ENCODE measurements at places on chromosomes 5 and 9.

- DNase-seq = no peak
These were observed 133.4 kb downstream of the PAM start for GRCh38 chr5:102888483-102888882.

DNA sequence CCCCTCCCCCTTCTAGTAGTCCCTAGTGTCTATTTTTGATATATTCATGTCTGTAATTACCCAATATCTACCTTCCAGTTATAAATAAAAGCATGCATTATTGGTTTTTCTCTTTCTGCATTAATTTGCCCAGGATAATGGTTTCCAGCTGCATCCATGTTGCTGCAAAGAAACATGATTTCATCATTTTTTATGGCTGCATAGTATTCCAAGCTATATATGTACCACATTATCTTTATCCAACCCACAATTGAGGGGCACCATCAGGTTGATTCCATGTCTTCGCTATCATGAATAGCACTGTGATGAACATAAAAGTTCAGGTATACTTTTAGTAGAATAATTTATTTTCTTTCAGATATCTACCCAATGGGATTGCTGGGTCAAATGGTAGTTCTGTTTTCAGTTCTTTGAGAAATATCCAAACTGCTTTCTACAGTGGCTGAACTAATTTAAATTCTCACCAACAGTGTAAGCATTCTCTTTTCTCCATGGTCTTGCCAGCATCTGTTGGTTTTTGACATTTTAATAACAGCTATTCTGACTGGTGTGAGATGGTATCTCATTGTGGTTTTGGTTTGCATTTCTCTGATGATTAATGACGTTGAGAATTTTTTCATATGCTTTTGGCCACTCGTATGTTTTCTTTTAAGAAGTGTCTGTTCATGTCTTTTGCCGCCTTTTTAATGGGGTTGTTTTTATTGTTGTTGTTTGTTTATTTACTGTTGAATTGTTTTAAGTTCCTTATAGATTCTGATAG is 746.1 kb upstream of the MEF2C start:
- no peak for DNase-seq

- DNase-seq = no peak
These were observed 204.9 kb downstream of the MCTP1 start for GRCh38 chr5:95080030-95080429.

DNA sequence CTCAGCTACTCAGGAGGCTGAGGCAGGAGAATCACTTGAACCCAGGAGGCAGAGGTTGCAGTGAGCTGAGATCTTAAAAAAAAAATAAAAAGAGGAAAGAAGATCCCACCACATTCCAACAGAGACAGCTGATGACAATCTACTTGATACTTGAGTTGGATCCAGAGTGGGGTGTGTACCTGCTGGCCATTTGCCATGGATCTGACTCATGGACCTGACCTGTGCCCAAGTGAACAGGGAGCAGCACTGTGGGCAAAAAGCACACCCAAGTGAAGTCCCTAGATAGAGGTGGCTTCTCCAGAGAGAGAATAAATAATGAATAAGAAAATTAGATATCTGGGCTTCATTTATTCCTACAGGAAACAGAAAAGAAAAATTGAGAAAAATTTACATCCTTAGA is 81.2 kb upstream of the MIER3 start:
- no peak for DNase-seq

GRCh38 chr5:110727025-110727314 is 499 bp upstream of the TMEM232 start:
- no peak for DNase-seq

GRCh38 chr5:138491669-138492559 is 26.6 kb downstream of the EGR1 start:
- DNase-seq = peak; percentile 96

GRCh38 chr9:130962418-130963316 is 23.6 kb upstream of the FIBCD1 start:
- no peak for DNase-seq

DNA sequence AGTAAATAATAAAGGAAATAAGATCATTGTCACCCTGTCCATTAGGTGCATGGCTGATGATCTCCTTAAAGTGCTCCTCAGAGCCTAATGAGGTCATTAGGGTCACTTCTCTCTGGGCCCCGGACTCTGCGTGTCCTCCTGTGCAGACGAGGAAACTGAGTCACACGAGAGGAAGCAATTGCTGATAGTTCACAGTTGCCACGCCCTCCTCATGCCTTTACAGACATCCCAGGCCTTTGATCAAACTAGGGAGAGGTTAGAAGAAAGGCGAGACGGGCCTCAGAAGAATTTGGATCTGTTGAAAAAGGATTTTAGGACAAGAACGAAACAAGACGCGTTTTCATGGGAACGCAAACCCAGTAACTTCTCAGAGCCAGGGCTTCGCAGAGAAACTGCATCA is 32.0 kb upstream of the MSX2 start:
- no peak for DNase-seq

GRCh38 chr5:33308586-33308985 is 132.2 kb upstream of the TARS1 start:
- DNase-seq = no peak

DNA sequence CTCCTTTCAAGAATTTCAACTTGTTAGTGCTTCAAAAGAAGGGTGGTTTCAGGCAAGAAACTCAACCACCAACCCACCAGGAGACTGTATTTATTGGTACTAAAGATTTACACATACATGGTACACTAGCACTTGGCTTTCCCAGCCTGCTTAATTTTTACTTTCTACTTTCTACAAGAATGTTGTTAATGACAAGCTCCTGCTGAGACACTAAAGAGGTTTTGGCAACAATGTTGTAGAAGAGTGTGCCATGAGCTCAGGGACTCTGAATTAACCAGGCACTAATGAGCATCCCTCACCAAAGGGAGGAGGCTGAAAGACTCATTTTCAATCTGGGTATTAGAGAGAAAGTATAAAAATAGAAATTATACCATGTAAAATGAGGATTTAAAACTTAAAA is 195.0 kb downstream of the KIAA0825 start:
- DNase-seq = no peak

GRCh38 chr5:177372910-177373309 is 11.3 kb upstream of the SLC34A1 start:
- no peak for DNase-seq

DNA sequence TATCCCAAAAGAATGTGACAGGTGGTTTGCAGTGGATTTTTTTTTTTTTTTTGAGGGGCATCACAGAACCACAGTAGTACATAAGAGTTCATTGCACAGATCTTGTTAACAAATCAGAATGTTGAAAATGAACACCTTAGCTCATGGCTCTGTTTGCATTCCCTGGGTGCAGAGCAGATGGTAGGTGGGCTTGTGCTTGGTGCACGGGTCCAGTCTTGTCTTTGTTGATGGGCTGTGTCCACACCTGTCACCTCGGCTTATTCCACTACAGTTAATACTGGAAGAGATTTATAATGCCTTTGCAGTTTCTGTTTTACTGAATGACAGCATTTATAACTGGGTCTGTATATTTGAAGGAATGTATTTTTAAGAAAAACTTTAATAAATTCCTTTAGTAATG is 146.6 kb downstream of the KDM4C start:
- no peak for DNase-seq

DNA sequence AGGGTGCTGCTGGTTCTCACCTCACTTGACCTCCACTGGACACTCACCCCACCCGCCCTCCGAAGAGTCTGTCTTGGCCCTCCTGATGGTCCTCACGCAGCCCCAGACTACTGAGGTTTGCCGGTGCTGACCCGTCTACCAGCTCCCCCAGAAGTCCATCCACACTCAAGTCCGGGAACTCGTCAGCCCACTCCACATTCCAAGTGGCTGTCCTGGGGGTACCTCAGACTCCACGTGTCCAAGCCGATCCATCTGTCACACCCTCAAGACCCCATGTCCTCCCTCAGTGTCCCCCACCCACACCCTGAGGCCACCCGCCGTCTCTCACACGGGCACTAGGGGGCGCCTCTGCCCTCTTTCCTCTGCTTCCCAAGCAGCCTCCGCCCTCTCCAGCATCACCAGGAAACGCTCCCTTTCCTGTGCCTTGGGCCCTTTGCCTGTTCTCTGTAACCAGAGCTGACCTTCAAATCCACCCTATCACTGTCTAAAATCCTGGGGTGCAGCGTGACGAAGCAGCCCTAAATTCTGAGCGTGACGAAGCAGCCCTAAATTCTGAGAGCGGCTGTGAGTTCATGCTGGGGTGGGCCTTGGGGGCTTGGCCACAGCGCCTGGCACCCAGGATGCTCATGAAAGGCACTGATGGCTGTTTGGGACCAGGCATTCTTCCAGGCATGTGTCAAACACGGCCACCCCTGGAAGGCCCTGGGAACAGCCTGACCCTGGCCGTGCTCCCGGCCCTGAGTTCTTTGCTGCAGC is 95.7 kb downstream of the KCNT1 start:
- peak; percentile 70 for DNase-seq

DNA sequence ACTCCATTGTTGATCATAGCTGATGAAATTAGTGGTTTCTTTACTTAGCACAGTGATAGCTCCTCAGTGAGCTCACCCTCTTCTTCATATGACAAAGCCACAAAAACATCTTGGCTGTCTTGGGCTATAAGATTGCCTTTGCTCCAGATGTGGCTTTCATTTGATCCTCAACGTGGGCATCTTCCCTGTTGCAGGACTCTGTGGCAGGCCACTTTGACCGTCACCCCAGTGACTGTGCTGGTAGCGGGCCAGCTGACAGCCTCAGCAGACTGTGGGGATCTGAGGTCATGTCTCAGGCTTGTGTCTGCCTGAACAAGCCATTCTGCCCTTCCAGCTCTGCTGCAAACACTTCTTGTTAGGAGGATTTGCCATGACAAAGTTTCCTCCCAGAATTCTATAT is 422.2 kb downstream of the NR2F1-AS1 start:
- DNase-seq = no peak

- DNase-seq = no peak
These were observed 633.6 kb downstream of the BNC2 start for GRCh38 chr9:16236882-16237281.

- no peak for DNase-seq
These were observed 1078.3 kb upstream of the DMAC1 start for GRCh38 chr9:8877753-8878494.

DNA sequence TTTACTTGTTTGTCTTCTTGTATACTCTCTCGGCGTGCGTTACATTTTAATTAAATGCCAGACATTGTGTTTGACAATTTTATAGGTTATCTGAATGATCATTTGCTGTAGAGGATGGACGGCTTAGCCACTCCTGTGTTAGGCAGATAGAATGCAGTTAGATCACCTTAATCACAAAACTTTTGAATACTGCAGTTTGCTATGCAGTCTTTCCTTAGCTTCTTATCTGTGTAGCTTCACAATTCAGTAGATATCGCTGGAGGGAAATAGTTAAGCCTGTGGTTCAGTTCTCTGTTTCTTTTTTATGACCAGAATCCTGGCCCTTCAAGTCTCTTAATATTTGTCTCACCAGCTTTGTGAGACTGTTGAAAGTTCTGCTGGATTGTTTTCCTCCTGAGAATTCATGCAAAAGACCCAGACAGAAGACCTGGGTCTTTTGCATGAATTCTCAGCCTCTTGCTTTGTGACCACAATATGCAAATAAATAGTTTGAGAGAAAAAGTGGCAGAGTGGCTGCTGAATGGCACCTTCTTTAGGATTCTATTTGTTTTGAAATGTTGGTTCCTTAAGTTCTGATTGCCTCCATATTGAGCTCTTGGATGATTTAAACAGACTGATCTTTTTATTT is 40.2 kb downstream of the RASA1 start:
- DNase-seq = no peak

- DNase-seq = no peak
These were observed 83.2 kb upstream of the LIFR start for GRCh38 chr5:38639377-38640358.

- no peak for DNase-seq
These were observed 104.9 kb upstream of the FTMT start for GRCh38 chr5:121746763-121747162.

GRCh38 chr9:134833294-134833880 is 47.2 kb upstream of the FCN2 start:
- DNase-seq = no peak

GRCh38 chr9:79591458-79591857 is 19.7 kb downstream of the TLE4 start:
- DNase-seq = no peak

DNA sequence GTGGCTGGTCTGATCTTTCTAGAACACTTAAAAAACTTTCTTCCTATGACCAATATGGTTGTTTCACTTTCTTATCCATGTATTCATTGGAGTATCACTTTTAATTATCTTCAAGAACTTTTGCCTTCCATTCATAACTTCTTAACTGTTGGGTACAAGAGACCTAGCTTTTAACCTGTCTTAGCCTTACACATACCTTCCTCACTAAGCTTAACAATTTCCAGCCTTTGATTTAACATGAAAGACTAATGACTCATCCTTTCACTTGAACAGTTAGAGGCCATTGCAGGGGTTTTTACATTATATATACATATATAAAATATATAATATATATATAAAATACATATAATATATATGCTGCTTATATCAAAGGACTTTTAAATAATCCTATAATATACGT is 57.9 kb downstream of the ABHD17B start:
- DNase-seq = no peak

DNA sequence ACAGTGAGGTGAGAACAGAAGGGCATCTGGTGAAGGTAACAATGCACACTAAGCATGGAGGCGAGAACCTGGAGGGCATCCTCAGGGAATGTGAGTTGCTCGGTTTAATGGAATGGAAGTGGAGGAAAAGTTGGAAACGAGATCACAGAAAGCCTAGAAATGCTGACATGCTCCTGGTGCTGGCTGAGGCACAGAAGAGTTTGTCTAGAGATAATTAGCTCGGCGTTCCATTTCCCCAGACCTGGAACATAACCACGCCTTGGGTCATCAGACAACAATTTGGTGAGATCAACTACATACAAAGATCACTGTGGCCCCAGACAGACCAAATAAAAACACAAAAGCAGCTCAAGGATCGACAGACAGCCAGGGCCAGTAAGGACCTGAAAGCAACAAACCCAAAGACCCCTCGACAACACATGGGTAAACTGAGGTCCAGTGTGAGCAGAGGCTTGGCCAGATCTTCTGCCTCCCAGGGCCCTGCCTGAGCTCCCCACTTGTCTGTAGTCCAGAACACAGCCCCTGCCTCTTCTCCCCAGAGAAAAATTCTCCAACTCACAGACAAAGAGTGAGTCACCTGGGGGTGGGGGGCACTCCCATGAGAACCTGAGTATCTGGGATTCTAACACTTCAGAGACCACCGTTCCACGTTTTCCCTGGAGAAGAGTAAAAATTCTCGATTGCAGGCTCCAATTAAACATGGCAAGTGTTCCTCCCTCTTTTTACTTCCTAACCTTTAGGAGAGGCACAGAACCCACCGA is 52.5 kb downstream of the SHB start:
- DNase-seq = no peak

DNA sequence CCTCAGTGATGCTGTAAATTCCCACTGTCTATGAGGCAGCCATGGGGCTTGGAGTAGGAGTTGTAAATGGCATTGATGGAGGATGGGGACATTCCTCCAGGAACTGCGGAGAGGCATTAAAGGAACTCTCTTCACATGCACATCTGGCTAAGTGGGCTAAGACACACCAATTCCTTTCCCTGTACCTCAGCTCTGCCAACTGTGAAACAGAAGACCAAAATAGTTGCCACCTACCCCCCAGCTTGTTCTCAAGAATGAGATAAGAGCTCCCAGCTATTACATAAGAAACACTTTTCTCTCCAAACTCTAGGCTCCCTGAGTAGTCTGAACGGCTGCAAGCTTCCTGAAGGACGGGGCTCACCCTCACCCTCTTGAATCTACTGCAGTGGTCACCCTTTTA is 144.6 kb upstream of the SLC30A5 start:
- DNase-seq = no peak
